ENCODE measurements at places on chromosomes 5 and 9. TPM values are rescaled to one million over a fixed set of nuclear protein-coding genes. Genes with fewer than 3 reads are reported as not detected.

Gene SGCD
- 0.35 TPM for polyA plus RNA-seq

Gene SYNPO
- 3.9 TPM for polyA plus RNA-seq

Gene CARD9
- polyA plus RNA-seq: 1.3 TPM

Gene ESM1
- 0.08 TPM for polyA plus RNA-seq

Gene KIF24
- polyA plus RNA-seq: 0.13 TPM

Gene NIM1K
- polyA plus RNA-seq: 0.15 TPM

Gene INSL6
- polyA plus RNA-seq: 0.33 TPM

Gene TMEM215
- not detected for polyA plus RNA-seq

Gene ZNG1C
- 20.3 TPM for polyA plus RNA-seq

Gene ALAD
- 40.2 TPM for polyA plus RNA-seq

Gene HTR1A
- polyA plus RNA-seq: not detected

Gene PTPN3
- 20.3 TPM for polyA plus RNA-seq

Gene MEF2C
- polyA plus RNA-seq: 2.8 TPM

Gene HTR4
- polyA plus RNA-seq: 0.20 TPM

Gene MRPS2
- polyA plus RNA-seq: 71.8 TPM

Gene OLFML2A
- 0.50 TPM for polyA plus RNA-seq

Gene LHX2
- polyA plus RNA-seq: 2.0 TPM

Gene HRCT1
- 0.44 TPM for polyA plus RNA-seq

Gene CD14
- 343 TPM for polyA plus RNA-seq

Gene ATP6V1G1
- polyA plus RNA-seq: 64.3 TPM

Gene CDC25C
- 0.49 TPM for polyA plus RNA-seq

Gene SLC36A3
- not detected for polyA plus RNA-seq

Gene RMRP
- 5.3 TPM for polyA plus RNA-seq

Gene CCDC152
- polyA plus RNA-seq: 5.6 TPM

Gene AOPEP
- 24.1 TPM for polyA plus RNA-seq

Gene SPINK6
- not detected for polyA plus RNA-seq

Gene TMOD1
- polyA plus RNA-seq: 14.7 TPM

Gene ADCY2
- polyA plus RNA-seq: not detected

Gene LRRC19
- polyA plus RNA-seq: 0.27 TPM

Gene TSSK1B
- not detected for polyA plus RNA-seq

Gene KCNN2
- polyA plus RNA-seq: 3.2 TPM

Gene GDNF
- not detected for polyA plus RNA-seq

Gene SMC5
- 7.0 TPM for polyA plus RNA-seq

Gene PCDHGB2
- not detected for polyA plus RNA-seq

Gene FYB1
- 5.5 TPM for polyA plus RNA-seq

Gene CCDC69
- 28.6 TPM for polyA plus RNA-seq

Gene SLC1A3
- polyA plus RNA-seq: 2.2 TPM

Gene CLTB
- 49.4 TPM for polyA plus RNA-seq

Gene FBP2
- not detected for polyA plus RNA-seq
